ENCODE measurements at places on chromosomes 7 and 10.
A peak's percentile ranks its signal among the peaks of the same experiment; 100 is the strongest.

DNA sequence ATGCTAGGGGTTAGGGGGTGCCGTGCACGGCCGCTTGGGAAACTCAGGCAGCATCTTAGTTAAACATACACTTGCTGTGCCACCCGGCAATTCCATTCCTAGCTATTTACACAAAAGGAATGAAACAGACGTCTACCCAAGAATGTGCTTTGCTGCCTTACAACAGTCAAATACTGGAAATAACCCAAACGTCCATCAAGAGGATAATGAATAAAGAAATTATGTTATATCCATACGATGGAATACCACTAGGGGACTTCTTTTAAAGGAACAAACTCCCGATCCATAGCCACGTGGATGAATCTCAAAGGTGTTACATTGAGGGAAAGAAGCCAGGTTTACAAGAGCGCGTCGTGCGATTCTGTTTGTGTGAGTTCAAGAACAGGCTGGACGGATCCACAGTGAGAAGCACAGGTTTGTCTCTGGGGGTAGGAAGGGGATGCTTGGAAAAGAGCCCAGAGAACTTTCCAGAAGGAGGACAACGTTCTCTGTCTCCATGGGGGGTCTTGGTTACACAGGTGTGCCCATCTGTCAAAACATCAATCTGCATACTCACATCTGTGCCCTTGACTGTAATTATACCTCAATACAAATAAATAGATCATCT, 41.8 kb downstream of the STK32C start:
- DNase-seq: peak; percentile 32

- DNase-seq: peak; percentile 41
These were observed 7.7 kb downstream of the NPC1L1 start for GRCh38 chr7:44533301-44534055.

GRCh38 chr7:23396222-23397015, 73.9 kb downstream of the IGF2BP3 start:
- peak; percentile 91 for DNase-seq

- no peak for DNase-seq
These were observed 14.0 kb downstream of the RASGEF1A start for GRCh38 chr10:43252783-43253341.

Measured in IMR-90 (cell line).